ENCODE measurements at places on chromosomes 3 and 15. TPM values are rescaled to one million over a fixed set of nuclear protein-coding genes. Genes with fewer than 3 reads are reported as not detected.
A peak's percentile ranks its signal among the peaks of the same experiment; 100 is the strongest.

KNG1 gene
- 710 TPM for polyA plus RNA-seq

ACKR2 gene
- 0.86 TPM for polyA plus RNA-seq

GRAMD1C gene
- 21.0 TPM for polyA plus RNA-seq

- H3K27me3 ChIP-seq: no peaks in the 10 kb centered on the region
- peaks cover 2% of the 10 kb centered on the region for H3K36me3 ChIP-seq
- H3K4me1 ChIP-seq: peaks cover 9% of the 10 kb centered on the region
- no peak for DNase-seq
- H3K4me3 ChIP-seq: peak overlapping the region; percentile 96
Observed at GRCh38 chr3:53890726-53891475, 758 bp downstream of the SELENOK start.

DNA sequence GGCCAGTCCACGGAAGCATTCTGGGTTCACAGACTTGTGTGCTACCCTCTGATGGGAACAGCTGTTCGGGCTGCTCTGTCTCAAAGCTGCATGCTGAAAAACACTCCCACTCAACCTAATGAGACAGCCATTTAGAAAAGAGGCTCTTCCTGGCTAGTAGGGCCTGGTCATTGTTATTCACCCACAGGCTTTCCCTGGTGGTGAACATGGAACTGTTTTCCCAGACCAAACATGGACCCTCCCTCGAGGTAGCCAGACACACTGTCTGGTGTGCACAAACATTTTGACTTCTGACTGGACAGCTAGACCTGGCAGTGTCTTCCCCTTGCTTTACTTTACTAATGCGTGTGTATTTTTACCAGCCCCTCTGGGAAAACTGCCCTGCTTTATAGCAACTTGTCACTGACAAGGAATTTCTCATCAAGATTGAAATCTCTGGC, 39.0 kb downstream of the MECOM start:
- peaks cover 3% of the 10 kb centered on the region for H3K4me1 ChIP-seq
- H3K27me3 ChIP-seq: no peaks in the 10 kb centered on the region
- H3K36me3 ChIP-seq: no peaks in the 10 kb centered on the region
- no peak for DNase-seq

DNA sequence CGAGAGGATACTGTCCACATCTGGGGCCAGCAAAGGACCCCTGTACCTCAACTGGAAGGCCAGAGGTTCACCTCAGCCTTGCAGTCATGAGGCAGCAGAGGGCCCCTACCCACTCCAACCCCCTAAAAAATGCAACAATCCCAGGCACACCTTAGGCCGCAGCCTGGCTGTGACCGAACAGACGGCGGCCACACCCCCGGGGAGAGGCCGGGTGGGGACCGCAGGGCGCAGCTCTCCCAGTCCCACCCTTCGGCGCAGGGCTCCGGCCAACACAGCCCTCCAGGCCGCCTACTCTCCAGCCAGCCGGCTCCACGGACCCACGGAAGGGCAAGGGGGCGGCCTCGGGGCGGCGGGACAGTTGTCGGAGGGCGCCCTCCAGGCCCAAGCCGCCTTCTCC, 457 bp upstream of the DNAJA4 start:
- no peaks in the 10 kb centered on the region for H3K36me3 ChIP-seq
- no peak overlapping the region for H3K27ac ChIP-seq
- DNase-seq: no peak
- no peak overlapping the region for H3K4me3 ChIP-seq

Measured in kidney (tissue), 22 donors.